ENCODE measurements at places on chromosomes 6 and 20.

- DNase-seq = no peak
Measured at GRCh38 chr6:141963543-141964295, 169.0 kb upstream of the GJE1 start.

- no peak for DNase-seq
Measured at GRCh38 chr6:143579703-143580102, 68.2 kb upstream of the FUCA2 start.

DNA sequence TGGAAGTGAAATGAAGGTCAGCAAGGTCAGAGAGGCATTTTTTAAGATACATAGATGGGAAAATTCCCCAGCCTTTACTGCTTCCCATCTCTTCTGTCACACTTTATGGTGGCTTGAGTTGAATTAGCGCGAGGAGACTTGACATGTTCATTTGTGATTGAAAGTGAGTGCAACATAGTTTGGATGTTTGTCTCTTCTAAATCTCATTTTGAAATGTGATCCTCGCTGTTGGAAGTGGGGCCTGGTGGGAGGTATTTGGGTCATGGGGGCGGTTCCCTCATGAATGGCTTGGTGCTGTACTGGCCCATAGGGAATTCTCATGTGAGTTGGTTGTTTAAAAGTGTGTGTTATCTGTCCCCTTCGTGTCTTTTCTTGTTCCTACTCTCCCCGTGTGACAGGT is 237.2 kb downstream of the CDKAL1 start:
- DNase-seq = no peak

DNA sequence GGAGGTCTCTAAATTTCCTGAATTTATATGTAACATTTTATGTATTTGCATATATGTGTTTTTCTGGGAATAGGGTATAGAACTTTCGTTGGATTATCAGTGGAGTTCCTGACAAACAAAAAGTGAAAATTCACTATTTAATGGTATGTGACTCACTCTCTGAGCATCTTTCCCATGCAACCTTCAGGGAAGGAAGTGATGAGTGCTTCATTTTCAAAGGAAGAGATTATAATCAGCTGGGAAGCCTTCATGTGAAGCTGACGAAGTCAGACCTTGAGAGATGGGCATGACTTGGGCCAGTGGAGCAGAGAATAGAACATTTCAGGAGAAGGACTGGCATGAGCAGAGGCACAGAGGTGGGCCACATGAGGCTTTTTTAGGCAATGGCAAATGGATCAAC is 72.7 kb downstream of the FAXC start:
- no peak for DNase-seq

GRCh38 chr6:121492536-121492935 is 57.1 kb downstream of the GJA1 start:
- DNase-seq = no peak

DNA sequence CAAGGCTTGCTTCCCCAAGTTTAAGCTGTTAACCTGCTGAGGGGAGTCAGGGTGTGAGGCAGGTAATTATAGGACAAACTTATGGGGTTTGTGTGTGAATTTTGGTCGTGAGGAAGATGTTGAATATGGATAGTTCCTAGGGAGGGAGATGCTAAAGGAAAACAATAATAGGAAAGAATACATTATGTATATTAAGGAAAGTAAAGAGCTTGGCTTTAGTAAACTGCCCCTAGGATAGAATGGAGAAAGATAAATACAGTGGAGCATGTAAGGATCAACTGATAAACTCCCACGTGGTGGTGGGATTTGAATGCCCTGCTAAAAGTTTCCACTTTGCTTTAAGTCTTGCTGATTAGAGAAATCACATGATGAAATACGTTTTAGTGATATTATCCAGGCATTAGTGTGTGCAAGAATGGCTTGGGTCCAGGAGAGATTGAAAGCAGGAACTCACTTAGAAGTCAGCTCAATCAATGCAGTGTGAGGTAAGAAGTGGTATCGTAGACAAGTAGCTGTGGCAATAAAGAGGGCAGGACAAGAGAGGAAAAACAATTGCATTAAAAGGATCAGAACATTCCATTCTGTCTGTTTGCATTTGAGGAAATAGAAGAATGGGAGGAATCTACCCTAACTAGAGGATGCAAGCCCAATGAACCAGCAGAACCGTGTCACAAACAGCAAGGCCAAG is 52.5 kb downstream of the RPS12 start:
- DNase-seq = no peak

DNA sequence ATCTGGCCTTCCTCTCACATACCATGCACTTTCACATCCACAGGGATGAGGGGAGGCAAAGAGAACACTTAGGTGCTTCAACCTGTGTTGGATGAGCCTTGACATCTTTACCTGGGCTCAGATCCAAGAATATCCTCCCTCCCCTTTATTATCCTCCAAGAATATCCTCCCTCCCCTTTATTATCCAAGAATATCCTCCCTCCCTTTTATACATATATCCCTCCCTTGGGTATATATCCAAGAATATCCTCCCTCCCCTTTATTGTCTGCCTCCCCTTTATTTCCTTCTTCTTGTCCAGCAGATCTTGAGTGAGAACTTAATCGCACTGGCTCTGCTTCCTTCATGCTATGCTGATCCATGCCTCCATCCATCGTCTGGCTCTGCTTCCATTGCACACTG is 30.3 kb downstream of the LAMA4 start:
- DNase-seq = no peak

GRCh38 chr6:14062345-14063029 is 55.1 kb upstream of the CD83 start:
- no peak for DNase-seq

DNA sequence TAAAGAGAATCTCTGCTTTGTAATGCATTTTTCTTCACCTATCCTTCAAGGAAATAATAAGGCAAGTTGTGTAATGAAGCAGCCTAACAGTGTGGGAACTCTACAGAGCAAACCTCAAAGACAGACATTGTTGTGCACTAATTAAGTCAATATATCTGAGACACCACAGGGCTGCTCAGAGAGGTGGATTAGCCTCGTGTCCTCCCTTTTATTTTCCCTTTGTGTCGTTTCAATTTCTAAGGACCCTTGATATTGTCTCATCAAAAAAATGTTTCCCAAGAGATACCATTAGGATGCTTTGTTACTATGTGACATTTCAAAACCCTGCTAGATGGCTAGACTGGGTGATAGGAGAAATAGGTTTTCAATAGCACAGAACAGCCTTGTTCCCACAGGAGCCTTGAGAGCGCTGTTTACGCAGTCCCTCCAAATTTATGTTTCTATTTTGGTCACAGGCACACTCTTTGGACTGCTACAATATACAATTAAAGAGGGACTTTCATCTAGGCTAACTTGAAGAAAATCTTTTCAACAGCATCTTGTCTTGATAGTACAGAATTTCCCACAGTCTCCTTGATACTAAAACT is 23.1 kb downstream of the UBE3D start:
- DNase-seq = no peak

GRCh38 chr6:74596588-74596987 is 609.3 kb downstream of the COL12A1 start:
- no peak for DNase-seq

GRCh38 chr6:47733879-47734558 is 35.6 kb downstream of the ADGRF4 start:
- no peak for DNase-seq

GRCh38 chr6:170176136-170176897 is 114.6 kb downstream of the DLL1 start:
- no peak for DNase-seq

DNA sequence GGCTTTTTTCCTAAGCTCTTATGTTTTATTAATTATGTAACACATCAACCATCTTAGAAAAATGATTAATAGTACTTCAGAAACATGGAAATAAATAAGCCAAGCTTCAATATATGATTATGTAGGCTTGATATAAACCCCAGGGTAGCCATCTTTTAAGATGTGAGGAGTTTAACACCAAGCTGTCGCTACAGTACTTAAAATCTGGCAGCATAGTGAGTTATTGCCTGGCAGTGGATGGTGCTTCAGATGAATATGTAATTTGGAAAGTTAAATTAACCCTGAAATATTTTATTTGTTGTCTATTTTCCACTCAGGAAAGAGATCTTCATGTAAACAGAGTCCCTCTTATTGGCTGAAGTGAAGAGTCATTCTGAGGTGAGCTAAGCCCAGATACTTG is 339.0 kb upstream of the ZFP64 start:
- DNase-seq = no peak

- DNase-seq = no peak
Measured at GRCh38 chr20:24766826-24767622, 182.0 kb upstream of the CST7 start.

- no peak for DNase-seq
Measured at GRCh38 chr6:57162516-57162915, 9.6 kb upstream of the BAG2 start.

DNA sequence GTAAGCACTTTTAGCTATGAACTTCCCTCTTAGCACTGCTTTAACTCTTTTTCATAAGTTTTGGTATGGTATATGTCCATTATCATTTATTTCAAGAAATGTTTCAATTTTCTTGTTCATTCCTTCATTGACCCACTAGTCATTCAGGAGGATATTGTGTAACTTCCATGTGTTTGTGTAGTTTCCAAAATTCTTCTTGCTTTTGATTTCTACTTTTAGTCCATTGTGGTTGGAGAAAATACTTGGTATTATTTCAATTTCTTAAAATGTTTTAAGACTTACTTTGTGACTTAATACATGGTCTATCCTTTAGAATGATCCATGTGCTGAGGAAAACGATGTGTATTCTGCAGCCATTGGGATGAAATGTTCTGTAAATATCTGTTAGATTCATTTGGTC is 176.5 kb downstream of the CENPW start:
- DNase-seq = no peak

DNA sequence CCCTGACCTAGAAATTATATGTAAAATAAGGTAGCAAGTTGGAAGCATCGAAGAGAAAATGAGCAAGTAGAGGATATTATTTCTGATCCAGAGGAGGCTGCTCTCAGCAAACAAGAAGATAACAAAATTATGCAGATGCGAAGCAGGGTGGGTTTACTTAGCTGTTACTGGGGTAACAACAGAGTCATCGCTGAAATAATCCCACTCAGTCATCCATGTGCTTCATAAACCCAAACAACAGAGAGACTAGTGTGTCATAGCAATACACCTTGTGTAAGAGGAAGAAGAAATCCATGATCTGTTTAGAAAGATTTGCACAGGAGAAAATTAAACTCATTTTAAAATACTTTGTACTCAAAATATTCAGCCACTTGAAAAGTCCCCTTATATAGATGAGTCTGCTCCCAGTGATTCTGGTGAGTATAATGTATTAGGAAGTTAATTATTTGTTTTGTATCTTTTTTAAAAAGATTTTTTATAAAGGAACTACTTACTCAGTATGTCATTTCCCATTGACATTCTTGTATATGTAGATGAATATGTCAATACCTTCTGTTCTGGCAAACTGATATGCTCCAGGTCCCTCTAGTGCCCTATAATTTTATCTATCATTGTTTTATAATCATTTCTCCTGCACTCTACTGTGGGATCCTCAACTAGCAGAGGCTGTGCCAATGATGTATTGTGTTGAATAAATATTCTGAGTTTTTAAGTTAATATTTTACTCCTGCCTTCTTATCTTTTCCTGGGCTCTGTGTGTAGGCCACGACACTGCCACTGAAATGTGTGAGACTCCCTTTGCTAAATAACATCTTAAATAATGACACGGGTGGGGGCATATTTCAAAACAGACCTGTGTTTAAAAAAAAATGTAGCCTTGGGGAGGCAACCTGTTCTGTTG is 8.6 kb upstream of the HIVEP2 start:
- DNase-seq = no peak

DNA sequence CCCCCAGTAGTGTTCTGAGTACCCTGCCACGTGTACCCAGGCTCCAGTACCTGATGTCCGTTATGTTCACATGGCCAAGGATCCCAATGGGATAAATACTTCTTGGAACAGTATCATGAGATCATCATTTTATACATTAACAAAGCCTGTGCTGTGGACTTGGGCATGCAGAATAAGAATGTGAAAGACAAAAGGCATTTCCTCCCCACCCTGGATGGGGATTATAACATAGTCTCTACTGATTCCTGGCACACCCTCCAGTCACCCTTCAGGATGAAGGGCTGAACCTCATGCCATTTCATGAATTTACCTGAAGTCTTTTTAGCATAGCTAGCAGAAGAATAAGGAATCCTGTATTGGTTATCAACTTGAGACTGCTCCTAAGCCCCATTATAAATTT is 2.8 kb downstream of the TNFRSF21 start:
- DNase-seq = no peak

DNA sequence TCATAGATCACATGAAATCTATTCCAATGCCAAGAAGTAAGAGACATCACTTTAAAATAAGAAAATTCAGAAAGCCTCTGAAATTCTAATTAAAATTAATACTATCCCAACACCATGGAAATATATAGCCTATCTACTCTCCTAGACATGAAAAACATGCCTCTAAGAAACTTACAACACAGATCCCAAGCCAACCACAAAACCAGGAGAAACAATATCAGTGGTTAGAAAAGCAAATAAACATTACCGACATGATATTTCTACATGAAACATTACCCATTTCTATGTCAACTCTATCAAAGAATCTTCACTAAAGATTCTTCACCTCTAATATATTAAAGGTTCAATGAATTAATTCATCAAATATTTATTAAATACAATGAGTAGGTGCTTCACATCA is 4.8 kb downstream of the EPB41L2 start:
- DNase-seq = no peak

GRCh38 chr6:161844804-161845203 is 570.9 kb upstream of the AGPAT4 start:
- DNase-seq = no peak

DNA sequence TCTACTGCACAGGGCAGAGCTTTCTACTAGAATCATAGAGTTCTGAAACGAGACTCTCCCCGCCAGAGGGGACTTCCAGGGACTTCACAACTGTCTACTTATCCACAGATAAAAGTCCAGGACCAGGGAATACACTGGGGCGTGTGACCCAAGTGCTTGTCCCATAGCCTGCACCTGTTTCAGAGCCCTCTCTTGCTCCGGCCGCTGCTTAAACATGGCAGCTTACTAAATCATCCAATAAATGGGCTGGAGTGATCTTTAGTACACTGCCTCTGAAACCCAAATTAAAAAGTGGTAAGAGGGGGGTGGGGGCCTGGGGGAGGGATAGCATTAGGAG is 8.9 kb upstream of the RAB44 start:
- no peak for DNase-seq

DNA sequence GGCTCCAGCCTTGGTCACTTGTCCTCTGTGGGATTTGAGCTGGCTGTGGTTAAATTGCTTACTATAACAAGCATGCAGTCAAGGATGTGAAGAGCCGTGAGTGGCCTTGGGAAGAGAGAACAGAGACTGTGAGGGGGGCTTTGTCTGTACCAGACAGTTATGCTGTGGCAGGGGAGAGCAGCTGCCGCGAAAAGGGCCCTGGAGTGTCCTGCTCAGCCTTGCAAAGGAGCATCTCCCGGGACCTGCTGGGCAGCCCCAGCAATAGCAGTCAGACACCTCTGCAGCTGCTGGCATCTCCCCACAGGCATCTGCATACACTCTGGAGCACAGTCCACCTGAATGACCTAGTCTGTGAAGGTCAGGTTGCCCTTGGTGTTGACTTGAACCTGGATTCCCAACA is 6.3 kb downstream of the EBF4 start:
- no peak for DNase-seq
